NCI-H460 (cell line): ENCODE measurements at places on chromosomes 2 and 18.
A peak's percentile ranks its signal among the peaks of the same experiment; 100 is the strongest.

- no peak for DNase-seq
Observed at GRCh38 chr2:148926981-148927401, 52.0 kb downstream of the KIF5C start.

DNA sequence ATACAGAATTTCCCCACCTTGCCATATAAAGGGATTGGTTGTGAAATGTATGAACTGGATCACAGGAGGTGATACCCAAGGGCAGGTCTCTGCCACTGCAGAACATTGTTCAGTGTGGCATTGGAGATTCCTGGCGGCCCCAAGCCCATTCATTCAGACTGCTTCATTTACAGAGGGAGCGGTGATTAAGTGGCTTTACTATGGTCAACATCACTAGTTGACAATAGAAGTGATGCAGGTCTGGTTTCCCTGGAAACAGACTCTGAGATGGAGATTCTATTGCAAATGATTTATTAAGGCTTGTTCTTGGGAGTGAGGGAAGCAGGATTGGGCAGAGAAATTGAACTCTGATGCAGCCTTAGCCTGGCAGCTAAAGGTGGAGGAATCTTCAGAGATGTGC, 62.4 kb downstream of the ZDBF2 start:
- DNase-seq = no peak

- DNase-seq = no peak
Observed at GRCh38 chr2:219675221-219675620, 47.8 kb downstream of the SLC4A3 start.

GRCh38 chr2:120994301-120994995, 258.8 kb downstream of the GLI2 start:
- DNase-seq = no peak

GRCh38 chr2:210199186-210199765, 26.0 kb downstream of the ACADL start:
- DNase-seq = peak; percentile 41

DNA sequence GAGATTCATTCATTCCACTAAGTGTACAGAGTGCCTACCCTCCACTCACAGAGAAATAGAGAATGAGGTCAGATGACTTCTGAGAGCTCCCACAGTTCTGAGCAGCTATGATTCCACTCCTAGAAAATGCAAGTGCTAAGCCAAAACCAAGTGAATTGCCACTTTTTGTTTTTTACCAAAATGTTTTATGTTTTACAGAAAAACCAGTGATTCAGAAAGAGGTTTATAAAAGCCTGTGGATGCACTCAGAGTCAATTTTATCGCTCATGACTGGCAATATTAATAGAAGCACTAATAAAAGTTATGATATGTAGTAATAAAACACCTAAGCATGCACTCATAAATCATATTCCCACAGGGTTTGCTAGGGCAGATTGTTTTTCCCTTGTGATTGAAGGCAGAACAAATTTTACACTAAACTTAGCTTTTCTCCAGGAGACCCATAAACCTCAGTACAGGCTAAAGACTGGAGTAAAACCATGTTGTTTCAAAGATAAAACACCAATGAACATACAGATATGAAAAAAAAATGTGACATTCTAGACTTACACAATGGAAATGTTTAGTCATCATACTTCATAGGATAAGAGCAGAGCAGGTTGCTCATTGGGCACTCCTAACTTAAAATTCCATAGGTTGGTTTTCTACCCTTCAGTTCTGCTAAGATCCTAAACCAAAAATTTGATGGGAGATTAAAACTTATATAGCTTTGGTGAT, 67.5 kb downstream of the PDK1 start:
- no peak for DNase-seq

DNA sequence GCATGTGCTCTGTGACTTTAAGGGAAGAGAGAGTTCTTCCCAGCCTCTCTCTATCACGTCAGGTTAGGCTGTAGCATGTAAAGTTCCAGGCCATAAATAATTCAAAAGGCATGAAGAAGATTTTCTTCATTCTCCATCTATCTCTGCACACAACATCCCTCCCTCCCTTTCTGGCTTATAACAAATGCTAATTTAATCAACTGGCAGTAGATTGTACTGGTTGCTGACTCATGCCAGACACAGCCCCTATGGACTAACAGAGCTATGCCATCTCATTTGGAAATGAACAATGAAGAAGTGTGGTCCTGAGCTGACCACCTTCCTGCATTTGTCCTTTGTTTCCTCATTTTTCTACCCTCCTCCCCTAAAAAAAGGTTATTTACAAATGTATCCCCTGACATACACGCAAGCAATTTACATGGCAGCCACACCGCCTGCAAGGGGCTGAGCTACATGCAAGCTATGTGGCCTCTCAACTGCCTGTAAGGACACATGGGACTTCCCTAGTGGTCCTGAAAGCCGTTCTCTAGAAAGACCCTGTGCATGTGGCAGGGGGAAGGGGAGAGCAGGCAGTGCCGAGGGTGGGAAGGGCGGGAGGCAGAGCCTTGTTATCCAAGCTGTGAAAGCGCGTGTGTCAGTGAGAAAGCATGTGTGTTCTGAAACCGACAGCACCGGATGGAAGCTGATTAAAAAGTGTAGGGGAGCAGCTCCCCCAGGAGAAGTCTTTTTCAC, 90.9 kb upstream of the KLF7 start:
- DNase-seq = no peak

DNA sequence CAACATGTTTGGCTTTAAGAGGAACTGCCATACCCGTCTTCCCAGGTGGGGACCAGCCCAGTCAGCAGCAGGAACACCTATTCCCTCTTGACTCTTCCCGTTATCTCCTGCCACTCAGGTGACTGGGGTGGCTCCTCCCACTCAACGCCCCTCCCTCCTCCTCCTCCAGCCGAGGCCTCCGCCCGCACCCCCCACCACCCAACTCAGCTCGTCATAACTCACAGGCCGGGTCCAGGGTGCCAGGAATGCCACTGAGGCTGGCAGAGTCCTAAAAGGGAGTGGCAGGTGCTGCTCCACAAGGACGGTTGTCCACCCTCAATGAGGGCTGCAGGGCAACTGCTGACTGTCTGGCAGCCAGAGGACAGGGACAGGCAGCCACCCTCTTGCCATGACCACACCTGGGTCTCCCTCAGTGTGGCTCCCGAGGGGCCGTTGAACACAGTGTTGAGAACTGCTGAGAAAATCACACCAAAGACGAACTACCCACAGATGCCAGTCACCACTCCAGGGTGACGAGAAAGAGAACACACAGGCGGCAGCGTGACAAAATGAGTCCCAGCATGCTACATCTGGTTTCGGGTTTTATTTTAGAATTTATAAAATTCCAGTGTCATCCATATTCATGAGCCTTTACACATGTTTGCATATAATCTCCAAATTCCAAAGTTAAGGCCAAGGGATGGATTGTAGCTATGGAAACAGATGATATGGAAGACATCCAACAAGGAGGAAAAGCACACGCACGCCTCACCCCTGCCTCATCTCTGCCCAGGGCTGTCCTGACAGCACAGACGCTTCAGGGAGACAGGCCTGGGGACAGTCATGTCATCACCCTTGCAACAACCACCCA, 38.5 kb downstream of the ANO7 start:
- no peak for DNase-seq

GRCh38 chr2:188922191-188922590, 52.0 kb upstream of the COL3A1 start:
- DNase-seq = no peak

DNA sequence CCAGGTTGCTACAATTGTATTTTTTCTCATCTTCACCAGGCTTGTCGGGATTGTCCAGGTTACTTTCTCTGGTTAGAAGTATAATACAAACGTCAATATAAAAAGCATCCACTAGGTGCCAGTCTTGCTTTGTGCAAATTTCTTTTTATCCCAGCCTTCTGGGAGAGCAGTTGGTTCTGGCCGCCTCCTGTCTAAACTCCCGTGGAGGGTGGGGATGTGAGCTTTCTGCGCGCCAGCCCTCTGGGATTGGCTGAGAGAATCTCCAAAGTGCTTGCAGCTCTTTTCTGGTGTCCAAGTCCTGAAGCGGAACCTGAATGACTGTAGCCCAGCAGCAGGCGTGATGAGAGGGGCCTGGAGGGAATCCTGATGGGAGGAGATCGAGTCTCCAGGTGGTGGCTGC, 22.4 kb upstream of the TOGARAM2 start:
- DNase-seq = peak; percentile 77

- no peak for DNase-seq
Observed at GRCh38 chr2:20145497-20146193, 79.3 kb downstream of the SDC1 start.

- DNase-seq = no peak
Observed at GRCh38 chr2:61044636-61045035, 21.0 kb upstream of the SANBR start.
